ENCODE measurements at places on chromosomes 3 and 15.

DNA sequence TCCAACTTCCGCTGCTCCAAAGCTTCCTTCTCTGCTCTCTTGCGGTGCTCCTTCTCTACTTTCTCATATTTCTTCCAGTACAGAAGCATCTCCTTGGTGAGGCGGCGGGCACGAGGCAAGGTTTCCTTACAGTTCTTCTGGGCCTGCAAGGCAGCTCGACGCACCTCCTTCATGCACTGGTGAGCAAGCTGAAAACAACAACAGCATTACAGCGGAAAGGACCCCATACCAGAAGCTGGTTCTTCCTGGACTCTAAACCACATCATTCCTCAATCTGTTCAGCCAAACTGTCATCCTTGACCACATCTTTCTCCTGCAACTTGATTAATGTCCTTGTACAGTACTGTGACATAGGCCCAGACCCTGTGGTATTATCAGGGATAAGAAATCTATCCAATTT is 36.4 kb downstream of the INO80 start:
- DNase-seq: no peak

DNA sequence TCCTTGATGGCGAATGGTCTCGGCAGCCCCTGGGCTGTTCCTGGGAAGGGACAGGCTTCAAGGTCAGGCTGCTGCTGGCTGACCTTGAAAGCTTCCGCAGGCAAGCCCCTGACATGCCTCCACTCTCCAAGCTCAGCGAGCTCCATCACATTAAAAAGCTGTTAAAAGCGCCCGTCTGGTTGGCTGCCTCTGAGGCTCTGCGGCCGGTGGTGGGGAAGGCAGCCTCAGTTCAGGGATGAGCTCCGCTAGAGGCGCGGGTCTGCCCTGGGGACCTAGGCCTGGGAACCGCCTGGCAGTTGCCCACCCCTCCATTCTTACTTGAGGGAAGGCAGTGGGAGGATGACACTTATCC is 103.8 kb downstream of the LINGO1 start:
- no peak for DNase-seq

- DNase-seq: no peak
Measured at GRCh38 chr3:99659951-99660350, 21.6 kb downstream of the COL8A1 start.

- DNase-seq: no peak
Measured at GRCh38 chr3:99543796-99544195, 94.6 kb upstream of the COL8A1 start.

DNA sequence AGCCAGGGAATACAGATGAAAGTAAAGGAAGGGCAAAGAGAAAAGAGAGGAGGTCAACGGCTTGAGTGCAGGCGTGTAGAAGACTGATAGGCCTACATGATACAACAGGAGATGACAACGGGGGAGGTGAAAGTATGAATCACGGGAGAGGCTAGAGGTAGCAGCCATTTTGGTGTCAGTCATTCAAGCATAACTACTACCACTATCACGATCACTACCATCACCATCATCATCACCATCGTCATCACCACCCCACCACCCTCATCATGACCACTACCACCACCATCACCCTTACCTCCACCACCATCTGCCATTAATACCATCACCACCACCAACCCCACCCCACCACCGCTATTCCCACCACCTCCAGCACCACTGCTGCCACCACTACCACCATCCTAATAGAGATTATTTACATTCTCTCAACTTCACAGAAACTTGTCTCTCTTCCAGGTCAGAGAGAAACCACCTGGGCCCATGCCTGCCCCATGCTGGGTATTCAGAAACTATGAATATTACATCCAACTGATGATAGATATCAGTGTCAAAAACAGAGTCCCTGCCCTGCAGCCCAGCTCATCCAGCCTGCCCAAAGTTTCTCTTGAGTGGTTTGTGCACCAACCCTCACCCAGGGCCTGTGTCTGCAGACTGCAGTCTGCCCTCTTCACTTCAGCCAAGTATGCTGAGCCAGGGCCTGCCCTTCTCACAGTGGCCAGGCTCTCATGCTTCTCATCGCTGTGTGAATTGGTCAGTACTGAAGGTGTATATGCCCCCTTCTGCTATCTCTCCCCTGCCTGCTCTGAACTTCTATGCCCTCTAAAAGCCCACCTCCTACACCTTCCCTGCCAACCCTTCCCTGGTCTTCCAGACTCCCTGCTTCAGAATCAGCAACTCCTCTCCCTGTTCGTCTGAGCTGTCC is 215.6 kb upstream of the TLE3 start:
- DNase-seq: no peak

DNA sequence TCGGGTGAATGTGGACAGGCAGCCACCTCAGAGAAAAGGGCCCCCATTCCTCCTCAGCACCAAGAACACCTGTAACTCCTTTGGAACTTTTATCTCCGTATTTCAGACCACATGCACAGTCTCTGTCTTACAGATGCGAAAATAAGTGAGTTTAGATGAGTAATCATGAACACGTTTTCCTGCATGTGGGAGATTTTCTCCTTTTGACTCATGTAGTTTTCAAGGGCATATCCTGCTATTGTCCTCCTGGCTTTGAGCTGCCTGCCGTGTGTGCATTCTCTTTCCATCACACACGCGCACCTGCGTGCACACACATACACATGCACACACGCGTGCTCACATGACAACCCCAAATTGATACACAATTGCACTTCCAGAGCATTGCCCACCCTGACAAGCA is 239.2 kb downstream of the GABRG3 start:
- DNase-seq: no peak

DNA sequence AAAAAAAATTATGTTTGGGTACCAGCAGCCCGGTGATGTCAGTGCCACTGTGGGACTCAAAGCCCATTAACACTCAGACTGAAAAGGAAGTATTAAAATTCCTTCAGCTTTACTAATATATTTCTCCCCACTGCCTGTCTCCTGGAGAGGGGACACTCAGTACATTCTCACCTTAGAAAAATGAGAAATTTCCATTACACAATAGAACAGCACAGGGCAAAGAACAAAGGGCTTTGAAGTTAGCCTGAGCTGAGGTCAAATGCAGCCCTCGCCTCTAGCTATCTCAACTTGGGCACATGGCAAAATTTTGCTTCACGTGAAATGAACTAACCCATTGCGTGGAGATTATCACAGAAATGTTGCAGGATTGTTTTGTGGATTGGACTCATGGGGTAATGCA is 80.8 kb downstream of the RARB start:
- DNase-seq: no peak

GRCh38 chr3:185067173-185067572 is 85.7 kb downstream of the C3orf70 start:
- DNase-seq: no peak

GRCh38 chr3:128287216-128287615 is 133.9 kb downstream of the EEFSEC start:
- no peak for DNase-seq

DNA sequence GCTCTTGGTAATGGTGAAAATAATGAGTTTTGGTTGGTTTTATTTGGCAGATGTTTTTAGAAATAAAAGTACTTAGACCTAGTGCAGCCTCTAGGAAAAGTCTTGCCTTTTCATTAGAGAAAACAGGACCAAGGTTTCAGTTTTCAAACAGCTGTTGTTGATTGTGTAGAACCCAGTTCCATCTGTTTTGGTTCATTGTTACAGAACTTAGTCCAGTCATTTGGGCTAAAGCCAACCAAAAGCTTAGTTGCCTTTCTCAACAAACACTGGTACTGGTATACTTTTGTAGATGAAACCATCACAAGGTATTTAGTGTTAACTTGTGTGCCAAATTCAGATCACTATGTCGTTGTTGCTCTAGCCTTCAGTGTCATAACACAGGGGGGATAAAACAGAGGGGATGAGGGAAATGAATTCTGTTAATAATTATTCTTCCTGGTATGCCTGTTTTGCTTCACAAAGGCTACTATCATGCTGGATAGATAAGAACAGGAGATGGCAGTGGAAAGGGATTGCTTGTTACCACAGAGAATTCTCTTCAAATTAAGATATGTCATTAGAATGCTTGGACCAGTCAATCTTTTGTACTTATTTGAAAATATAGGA is 12.6 kb upstream of the APH1B start:
- no peak for DNase-seq

DNA sequence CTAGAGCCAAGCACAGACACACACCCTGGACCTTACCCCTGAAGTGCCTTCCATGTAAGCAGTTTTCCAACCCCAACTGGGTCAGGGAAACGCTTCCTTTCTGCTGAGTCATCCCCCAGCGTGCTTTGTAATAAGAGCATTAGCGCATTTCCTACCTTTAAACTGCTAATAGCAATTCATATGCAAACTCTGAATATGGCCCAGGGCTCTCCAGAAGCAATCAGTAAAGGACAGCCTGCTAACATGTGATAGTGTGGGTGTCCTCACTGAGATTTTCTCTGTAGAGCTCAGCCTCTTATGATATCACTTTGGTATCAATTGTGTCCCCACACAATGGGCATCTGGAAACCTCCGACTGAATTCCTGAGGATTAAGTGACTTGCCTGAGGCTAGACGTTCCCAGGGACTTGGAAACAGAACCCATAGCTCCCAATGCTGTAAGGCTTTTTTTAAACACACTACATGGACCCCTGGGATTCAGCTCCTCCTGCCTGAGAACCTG is 5.6 kb downstream of the GABRB3 start:
- no peak for DNase-seq

- peak; percentile 89 for DNase-seq
Measured at GRCh38 chr3:56915966-56916586, 114.3 kb upstream of the ARHGEF3 start.

GRCh38 chr3:32947789-32948238 is 3.6 kb upstream of the CCR4 start:
- peak; percentile 95 for DNase-seq

DNA sequence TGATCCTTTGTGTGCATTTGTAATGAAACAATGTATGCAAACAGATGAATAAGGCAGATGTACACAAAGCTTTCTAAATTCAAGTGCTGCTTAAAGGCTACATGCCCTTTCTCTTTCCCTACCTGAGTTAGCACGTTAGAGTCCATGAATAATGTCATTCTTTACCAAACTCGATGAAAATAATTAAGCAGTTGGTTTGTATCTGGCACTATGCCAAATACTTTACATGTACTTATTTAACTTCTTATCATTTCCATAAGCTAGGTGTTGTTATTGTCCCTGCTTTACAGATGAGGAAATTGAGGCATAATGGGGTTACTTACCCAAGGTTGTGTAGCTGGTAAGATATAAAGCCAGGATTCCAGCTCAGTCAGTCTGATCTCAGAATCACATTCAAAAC is 2.4 kb downstream of the GPR171 start:
- DNase-seq: peak; percentile 29

DNA sequence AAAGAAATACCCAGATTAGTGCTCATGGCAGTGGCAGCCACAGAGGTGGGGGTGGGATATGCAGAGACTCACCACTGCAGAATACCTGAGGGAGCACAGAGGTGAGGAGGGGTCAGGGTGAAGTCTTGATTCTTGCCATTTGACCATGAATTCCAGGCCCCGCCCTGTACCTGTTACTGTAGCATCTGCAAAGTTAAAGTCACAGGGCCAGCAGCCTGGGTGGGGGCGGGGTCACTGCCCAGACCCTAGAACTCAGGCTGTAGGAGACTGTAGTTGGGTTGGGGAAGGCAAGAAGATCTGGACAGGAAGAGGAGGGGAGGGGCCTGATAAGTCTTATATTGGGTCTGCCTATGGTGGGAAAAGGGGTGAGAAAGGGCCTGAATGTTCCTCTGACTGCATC is 14.5 kb downstream of the CCDC71 start:
- DNase-seq: no peak
